Mesothelial cell of epicardium (in vitro differentiated cells): ENCODE measurements at places on chromosomes 4 and X. TPM values are rescaled to one million over a fixed set of nuclear protein-coding genes. Genes with fewer than 3 reads are reported as not detected.

- peaks cover 9% of the 10 kb centered on the region for H3K4me1 ChIP-seq
- no peak for DNase-seq
- H3K4me3 ChIP-seq: no peak overlapping the region
- H3K27me3 ChIP-seq: no peaks in the 10 kb centered on the region
- no peak overlapping the region for H3K27ac ChIP-seq
These were observed 61.5 kb downstream of the CCNI start for GRCh38 chr4:77014256-77014655.

Gene POU4F2
- total RNA-seq: not detected in 3 replicates

GRCh38 chr4:131091896-131092295 is 1995.9 kb downstream of the C4orf33 start:
- peaks cover 4% of the 10 kb centered on the region for H3K4me1 ChIP-seq
- no peak overlapping the region for H3K4me3 ChIP-seq
- no peak for DNase-seq
- no peak overlapping the region for H3K27ac ChIP-seq
- H3K36me3 ChIP-seq: no peaks in the 10 kb centered on the region

- H3K27me3 ChIP-seq: peaks cover 97% of the 10 kb centered on the region
- peaks cover 14% of the 10 kb centered on the region for H3K4me1 ChIP-seq
- H3K27ac ChIP-seq: no peak overlapping the region
- no peaks in the 10 kb centered on the region for H3K36me3 ChIP-seq
These were observed 5.4 kb upstream of the NEUROG2 start for GRCh38 chr4:112521123-112522023.

Gene GATA1
- not detected in 3 replicates for total RNA-seq

DNA sequence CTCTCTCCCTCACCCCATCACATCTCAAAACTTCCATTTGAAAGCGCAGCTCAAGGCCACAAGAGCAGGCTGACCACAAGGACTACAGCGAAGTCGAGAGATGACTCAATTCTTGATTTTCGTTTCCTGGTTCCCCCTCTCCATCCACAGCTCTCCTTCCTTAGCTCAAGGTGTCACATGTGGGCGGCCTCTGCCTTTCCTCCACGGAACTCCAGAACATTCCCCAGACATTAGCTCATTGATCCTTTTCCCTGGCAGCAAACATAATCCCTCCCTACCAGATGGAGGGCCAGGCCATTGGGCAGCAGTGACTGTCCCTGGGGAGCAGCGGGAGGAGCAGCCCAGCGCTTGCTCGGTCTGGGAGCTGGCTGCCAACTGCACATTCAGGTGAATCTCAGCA is 56.3 kb downstream of the CCDC149 start:
- no peak overlapping the region for H3K27ac ChIP-seq
- no peak for DNase-seq
- peaks cover 29% of the 10 kb centered on the region for H3K4me1 ChIP-seq
- H3K27me3 ChIP-seq: no peaks in the 10 kb centered on the region
- no peak overlapping the region for H3K4me3 ChIP-seq

DNA sequence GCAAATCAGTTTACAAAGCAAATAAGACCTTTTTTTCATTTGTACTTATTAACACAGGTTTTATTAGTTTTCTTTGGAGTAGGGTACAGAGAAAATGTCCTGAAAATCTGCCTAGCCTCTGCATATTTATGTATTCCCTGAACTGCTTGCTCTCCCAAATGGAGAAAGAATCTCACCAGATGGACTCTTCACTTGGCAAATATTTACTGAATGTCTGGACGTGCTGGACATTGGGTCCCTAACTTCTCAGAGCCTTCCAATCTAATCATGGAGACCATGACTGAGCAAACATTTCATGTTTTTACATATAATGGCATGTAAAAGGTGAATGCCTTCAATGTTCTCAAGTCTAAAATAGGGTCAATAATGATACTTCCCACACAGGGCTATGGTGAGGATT is 126.0 kb downstream of the CHRDL1 start:
- H3K4me1 ChIP-seq: peaks cover 7% of the 10 kb centered on the region
- DNase-seq: no peak
- H3K4me3 ChIP-seq: no peak overlapping the region
- H3K36me3 ChIP-seq: no peaks in the 10 kb centered on the region
- peaks cover 12% of the 10 kb centered on the region for H3K27me3 ChIP-seq

Gene MAP3K15
- total RNA-seq: 1.3 to 1.6 TPM (median 1.4 TPM) in 3 replicates
